NCI-H1048 (cell line): ENCODE measurements at places on chromosomes 5 and 9.

GRCh38 chr5:89297066-89297465 lies 414.1 kb upstream of the MEF2C start:
- no peak for DNase-seq

GRCh38 chr9:29796291-29796952 lies 2223.1 kb upstream of the C9orf72 start:
- DNase-seq = no peak

GRCh38 chr9:35718721-35719511 lies 13.1 kb downstream of the TLN1 start:
- no peak for DNase-seq

DNA sequence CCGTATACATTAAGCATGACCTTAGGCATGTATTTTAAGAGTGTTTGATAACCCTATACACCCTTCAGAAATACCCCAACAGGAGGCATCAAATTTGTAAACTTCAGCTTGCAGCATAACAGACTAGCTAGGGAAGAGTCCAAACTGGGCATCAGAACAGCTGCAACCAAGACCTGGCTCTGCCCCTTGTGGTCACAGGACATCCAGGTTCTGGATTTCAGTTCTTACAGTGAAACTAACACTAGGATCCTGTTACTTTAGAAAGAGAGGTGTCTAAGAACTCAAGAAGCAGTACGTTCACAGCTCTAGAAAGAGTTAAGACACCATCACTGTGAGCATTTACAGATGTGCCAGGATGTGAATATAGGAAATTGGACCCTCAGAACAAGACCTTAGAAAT lies 229.8 kb downstream of the BNC2 start:
- no peak for DNase-seq

DNA sequence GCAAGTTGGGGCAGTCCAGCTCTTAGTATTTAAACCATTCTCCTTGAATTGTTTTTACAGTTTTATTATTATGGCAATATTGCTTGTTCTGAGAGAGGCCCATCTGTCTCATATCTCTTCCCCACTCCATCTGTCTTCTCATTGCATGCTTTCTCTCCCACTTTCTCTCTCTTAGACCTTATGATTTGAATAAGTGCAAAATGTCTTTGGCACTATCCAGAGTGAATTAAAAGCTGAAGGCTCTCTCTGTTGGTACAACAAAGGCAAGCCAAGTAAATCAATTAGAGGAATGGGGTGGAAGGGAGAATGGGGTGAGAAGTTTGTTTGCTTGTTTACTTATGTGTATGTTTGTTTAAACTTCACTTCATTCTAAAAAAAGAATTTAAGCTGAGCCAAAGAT lies 195.3 kb upstream of the RFX3 start:
- no peak for DNase-seq
